ENCODE measurements at places on chromosomes 2 and 18.

DNA sequence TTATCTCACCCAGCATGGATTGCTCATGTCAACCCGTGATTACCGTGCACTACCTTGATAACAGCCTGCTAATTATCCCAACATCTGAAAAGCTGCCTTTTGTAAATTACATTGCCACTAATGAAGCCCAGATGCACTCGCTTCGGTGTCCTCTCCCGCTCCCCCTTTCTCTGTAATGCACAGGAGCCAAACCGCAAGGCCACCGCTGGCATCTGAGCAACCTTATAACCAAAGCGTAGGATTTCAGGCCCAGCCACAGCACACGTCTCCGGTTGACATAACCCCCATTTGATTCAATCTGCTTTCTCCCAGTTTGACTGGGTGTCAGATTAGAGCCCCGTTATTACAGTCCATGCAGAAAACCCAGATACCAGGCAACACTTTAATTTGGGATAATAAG is 341.2 kb downstream of the ALK start:
- no peak for DNase-seq

GRCh38 chr18:50647237-50647636 is 87.3 kb downstream of the MAPK4 start:
- DNase-seq = no peak

GRCh38 chr2:14816069-14817060 is 183.8 kb downstream of the LRATD1 start:
- DNase-seq = no peak

DNA sequence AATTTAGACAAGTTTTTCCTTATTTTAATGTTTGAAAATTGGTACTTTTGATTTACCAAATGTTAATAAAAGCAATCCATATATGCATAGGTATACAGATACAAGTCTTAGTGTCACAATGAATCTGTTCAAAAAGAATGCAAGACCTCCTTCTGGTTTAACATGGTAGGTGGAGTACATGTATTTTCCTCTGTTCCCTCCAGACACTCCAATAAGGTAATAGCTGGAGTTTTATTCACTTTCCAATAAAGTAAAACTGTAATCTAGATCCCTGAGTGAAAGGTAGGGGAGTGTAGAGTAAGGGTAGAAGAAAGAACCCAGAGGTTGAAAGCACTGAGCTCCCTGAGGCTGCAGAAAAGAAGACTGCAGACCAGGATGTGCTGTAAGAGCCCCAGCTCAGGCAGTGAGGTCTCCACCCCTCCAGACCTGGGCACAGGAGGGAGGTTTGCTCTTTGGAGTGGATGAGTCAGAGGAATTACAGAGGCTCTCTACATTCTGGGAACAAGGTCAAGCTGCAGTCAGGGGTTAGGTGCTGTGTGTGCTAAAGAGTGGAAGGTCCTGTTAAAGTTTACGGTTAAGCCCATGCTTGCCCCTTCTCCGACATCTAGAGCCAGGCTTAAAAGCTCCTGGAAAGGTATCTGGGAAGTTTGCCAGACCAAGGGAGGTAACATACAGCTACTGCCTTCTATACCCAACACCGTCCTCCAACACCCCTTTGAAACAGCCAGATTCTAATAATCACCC is 27.6 kb upstream of the STAT1 start:
- no peak for DNase-seq

DNA sequence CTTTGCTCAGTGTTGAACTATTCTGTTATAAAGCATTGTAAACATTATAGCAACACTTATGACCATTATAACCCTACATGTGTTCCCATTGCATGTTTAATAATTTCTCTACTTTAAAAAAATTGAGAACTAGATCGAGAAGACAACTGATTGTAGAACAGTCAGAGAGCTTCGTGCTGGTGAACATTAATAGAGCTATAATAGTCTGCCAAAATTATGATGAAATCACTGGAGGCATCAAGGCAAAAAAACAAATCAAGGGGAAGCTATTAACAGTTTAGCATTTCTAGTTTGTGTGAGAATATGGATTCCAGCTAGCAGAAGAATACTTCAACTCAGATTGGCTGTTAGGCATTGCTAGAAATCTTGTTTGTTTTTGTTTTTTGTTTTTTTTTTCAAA is 284.2 kb downstream of the CAMKMT start:
- no peak for DNase-seq

DNA sequence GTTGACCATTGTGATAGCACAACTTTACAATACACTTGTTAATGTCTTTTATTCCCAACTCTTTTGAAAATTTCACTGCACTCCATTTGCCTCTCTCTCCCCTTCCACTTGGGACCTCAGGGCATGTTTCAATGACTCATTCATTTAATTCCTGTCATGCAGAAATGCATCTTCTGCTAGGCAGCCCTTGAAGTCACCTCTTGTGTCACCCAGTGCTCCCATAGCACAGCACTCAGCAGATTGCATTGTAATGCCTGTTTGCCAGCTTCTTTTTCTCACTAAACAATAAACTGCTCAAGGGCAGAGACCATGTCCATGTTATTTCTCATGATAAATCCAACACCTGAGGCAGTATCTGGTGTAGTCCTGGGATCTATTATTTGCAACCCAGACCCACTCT is 85.9 kb upstream of the ACSL3 start:
- DNase-seq = no peak

DNA sequence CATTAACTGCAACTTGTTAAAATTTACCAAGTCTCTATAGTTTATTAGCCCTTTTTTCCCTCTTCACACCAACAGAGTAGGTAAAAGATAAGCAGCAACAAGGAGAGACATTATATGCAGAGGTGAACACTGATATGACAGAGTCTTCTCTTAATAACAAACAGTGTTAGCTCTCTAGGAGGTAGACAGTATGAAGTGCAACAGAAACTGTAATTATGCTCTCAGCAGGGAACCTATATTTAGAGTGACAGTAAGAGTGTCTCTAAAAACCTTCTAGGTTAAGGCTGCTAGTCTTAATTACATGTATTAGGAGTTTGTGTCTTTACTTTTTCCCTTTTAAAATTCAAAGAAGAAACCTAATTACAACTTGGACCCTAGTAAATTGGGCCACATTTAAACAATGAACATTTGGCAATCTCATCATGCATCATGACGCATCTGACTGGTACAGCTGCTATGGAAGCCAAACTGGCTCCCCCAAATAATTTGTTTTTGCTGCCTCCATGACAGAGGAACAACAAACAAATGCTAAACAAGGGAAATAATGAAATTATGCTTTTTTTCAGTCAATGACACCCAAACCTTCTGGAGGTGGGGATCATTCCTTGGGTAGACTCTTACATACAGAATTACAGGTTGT is 69.9 kb upstream of the MMADHC start:
- DNase-seq = no peak

GRCh38 chr2:143121079-143121478 is 8.1 kb upstream of the ARHGAP15 start:
- DNase-seq = no peak

GRCh38 chr18:70195852-70196434 is 9.5 kb downstream of the RTTN start:
- no peak for DNase-seq

- DNase-seq = no peak
Measured at GRCh38 chr2:181072486-181073235, 92.3 kb downstream of the UBE2E3 start.

- DNase-seq = no peak
Measured at GRCh38 chr18:13543144-13543543, 183.2 kb downstream of the FAM210A start.

DNA sequence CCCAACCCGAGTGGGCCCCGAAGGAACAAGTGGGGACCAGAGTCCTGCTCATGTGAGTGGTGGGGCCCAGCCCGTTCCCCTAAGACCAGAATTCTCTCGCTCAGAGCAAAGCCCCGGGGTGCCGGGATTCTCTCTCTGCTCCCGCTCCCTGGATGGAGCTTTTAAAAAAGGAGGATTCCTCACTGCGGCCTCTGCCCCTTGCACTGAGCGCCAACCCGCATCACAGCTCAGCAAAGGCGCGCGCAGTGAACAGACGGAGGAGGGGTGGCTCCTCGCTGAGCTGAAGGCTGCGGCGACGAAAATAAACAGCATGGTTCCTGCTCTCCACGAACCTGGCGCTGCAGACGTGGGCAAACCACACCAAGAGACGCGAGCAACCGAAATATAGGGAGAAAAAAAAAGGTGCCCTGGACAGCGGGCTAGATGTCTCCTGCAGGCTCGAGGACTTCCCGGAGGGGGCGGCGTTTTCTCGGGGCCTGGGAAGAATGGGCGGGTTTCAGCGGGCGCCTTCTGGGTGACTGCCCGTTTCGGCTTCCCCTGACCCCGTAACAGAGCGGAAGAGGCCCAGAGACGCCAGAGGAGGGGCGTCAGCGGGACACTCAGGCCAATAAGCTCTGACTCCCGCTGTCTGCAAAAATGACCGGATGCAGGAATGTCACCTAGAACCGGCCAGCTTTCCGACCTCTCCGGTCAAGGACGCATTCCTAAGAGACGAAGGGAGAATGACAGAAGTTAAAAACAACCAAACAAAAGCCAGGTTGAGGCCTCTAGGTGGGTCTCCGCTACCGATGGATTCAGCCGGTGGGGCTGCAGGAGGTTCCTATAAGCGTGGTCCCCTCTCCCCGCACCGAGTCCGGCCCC is 819 bp upstream of the KLF11 start:
- peak; percentile 41 for DNase-seq

DNA sequence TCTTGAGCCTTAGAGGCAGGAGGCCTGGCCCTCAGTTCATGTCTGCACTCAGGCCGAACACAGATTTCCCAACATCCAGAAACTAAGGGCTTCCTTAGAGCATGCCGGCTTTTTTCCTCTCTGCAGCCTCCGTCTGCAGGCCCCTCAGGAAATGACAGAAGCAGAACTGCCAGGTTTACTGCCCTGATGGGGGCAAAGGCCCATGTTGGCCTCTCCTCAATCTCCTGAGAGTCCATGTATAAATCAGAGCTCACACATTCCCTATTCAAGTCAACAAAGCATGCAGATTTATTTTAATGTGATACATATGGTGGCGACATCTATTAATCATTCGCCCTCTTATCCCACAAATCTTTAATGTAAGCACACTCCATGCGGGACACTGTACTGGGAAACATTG is 475.6 kb upstream of the HS6ST1 start:
- no peak for DNase-seq

DNA sequence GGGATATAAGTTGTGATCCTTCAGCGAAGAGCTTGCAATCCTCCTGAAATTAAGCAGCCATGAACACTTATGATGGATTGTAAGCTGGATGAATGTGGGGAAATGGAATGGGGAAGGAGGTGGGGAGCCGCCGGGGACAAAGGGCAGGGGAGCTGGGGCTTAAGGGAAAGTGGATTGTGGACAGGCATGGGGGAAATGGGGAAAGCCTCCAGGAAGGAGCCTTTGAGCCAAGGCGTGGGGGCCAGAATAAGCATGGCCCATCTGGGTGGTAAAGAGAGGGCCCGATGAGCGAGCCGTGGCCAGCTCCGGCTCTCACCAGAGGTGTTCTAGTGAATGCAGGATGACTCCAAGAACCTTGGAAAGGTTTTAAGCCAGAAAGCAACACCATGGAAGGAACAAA is 124.0 kb downstream of the SMAD7 start:
- no peak for DNase-seq

GRCh38 chr18:77906103-77906892 is 656.6 kb downstream of the GALR1 start:
- no peak for DNase-seq

DNA sequence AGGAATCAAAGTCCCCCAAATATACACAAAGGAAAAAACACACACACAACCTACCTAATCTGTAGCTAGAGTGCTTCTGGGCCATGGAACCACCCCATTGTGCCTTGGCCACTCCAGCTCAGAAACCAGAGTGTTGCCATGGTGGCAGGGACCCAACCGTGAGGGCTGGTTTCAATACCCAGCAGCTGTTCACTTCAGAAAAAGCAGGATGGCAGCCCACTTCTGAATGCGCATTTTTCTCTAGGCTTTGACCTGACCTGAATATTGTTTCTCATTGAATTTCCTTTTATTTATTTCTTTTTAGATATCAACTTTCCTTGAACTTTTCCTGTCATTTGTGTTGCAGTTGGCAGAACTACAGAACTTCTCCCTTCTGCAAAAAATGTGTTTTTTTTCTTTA is 43.0 kb upstream of the EHBP1 start:
- DNase-seq = no peak

GRCh38 chr2:55761024-55761423 is 67.4 kb upstream of the PNPT1 start:
- no peak for DNase-seq

- DNase-seq = no peak
Measured at GRCh38 chr18:49623571-49623970, 61.7 kb downstream of the LIPG start.

DNA sequence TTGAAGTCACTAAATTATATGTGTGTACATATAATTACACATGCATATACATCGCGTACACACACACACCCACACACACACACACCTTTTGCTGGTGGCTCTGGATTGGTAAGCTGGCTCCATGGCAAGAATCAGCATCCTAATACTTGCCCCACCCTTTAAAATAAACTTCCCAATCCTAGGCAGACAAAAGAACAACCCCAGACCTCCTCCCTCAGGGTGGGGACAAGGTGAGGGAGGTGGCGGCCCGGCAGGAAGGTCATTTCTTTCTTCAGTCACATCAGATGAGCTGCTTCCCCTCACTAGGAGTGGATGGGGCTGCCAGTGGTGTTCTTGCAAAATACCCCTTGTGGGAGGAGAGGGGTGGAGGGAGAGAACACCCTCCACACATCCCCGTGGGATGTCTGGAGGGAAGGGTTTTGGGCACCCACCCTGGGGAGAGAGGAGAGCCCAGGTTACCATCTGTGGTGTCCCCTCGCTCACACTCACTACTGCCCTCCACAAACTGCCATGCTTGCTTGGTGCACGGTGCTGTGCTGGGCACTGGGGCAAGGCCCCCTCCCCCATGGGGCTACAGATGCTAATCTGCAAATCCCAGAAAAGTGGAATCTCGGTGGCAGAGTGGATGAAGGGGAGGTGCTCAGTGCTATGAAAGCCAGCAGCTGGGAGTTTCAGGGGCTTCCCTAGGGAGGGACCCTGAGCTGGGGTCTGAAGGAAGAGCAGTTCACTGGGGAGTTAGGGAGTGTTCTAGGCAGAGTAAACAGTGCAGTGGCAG is 64.0 kb downstream of the ODC1 start:
- DNase-seq = no peak

DNA sequence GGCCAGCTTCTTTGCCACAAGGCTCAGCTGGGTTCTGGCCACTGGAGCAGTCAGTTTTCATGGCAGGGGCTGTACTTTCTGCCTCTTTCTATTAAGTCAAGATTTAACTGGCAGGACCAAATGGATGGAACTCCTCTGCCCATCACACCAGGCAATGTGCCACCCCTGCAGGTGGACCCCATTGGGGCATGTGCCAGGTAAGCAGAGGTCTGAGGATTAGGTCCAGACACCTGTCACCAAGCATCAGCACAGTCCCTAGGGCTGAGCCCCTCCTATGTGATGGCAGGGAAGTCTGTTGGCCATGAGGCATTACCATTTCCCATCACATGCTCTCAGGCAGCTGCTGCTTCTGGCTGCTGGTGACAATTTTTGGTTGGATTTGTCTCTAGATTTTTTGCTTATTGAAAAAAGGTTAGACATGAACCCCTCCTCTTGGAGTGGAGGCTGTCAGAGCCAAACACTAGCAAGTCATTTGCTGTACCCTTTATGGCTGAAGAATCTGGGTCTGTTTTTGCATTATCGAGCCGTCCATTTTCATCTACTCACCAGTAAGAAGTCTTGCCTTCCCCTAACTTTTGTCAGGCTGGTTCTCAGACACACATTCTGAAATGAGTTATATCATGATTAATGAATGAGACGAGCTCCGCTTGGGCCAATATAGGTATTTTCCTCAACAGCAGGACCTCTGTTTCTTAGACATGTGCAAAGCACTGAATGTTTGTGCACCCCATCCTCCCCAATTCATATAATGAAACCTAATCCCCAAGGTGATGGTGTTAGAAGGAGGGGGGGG is 328.0 kb downstream of the TSN start:
- no peak for DNase-seq
